ENCODE measurements at places on chromosomes 7 and 10.

- no peak for DNase-seq
These were observed 422.7 kb upstream of the LRGUK start for GRCh38 chr7:133704453-133704852.

DNA sequence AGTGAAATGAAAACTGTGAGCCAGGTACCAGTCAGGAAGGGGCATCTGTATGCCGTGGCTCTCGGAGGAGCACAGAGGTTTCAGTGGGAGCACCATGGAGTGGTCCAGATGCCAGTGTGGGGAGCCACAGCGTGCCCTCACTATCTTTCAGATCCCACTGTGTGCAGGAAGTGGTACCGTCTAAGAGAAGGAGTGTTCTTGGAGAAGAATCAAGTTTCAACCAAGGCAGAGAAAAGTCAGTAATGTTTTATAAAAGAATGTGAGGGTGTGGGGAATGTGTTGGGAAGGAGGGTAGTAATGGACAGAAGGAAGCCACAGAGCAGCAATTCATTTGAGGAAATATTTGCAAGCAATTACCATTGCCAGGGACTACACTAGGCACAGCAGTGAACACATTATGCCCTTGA is 35.6 kb downstream of the PRKAR2B start:
- no peak for DNase-seq

DNA sequence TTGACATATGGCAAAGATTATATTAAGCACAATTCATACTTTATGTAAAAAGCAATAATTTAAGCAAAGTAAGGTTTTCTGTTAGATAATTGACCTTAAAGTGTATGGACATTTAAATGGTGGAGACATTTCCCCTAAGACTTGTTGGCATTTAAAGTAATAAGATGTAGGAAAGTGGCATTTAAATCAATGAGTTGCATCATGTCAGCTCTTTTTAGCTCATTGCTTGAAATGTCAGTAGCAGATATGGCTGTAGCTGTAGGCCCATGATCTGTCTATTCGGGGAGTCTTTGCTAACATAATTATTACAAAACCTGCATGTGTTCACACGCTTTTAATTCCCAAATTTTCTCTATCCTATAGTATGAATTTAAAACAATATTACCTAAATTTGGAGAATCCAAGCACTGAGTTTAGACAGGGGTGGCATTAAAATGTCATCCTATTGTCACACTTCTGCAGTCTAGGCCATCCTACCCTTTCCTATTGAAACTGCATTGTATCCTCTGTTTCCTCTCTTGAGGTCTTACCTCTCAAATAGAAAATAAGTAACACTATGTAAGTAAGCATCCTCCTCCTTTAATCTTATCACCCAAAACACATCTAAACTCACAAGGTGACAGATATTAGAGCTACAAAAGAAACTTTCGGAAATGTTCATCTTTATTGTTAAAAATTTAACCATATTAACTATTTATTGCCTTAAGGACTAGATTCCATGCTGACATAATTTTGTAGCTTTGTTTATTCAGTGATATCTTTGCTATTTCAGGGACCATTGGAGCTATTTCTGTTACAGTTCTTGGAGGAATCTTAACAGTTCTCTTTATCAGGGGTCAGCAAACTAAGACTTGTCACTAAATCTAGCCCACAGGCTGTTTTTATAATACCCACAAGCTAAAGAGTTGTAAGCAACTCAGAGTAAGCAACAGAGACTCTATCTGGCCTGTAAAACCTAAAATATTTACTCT is 91.2 kb downstream of the LCOR start:
- DNase-seq: no peak

- no peak for DNase-seq
These were observed 52.6 kb downstream of the TRRAP start for GRCh38 chr7:98930921-98931320.

DNA sequence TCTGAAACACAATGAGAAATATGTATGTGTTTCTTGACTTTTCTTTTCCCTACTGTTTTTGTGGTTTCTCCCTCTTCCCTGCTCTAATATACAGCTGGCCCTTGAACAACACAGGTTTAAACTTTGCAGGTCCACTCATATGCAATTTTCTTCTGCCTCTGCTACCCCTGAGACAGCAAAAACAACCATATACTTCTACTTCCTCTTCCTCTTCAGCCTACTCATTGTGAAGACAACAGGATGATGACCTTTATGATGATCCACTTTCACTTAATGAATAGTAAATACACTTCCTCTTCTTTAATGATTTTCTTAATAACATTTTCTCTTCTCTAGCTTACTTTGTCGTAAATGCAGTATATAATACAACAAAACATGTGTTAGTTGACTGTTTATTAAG is 35.0 kb upstream of the DGKB start:
- DNase-seq: no peak

GRCh38 chr7:141697211-141697871 is 4.6 kb downstream of the DENND11 start:
- peak; percentile 24 for DNase-seq
